ENCODE measurements at places on chromosomes 1 and 21.

GRCh38 chr21:46119144-46119636 lies 21.3 kb downstream of the COL6A2 start:
- DNase-seq: no peak

- DNase-seq: no peak
These were observed 149.3 kb upstream of the TNR start for GRCh38 chr1:175892686-175893085.

DNA sequence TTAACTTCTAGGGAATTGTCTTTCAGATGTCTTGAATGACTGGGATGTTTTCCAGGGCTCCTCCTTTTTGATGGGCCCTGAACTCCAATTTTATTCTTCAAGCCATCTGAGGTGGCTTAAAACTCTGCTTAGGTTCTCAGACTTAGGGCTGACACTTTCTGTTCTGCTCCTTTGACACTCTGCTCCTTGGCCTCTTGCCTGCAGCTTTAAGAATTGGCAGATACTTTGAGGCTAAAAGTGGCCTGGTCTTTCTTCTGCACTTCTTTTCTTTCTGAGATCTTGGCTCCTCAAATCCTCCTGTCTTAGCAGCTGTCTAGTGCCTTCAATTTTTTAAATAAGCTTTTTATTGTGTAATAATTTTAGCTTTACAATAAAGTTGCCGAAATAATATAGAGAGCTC lies 294.6 kb downstream of the RPS6KC1 start:
- no peak for DNase-seq

DNA sequence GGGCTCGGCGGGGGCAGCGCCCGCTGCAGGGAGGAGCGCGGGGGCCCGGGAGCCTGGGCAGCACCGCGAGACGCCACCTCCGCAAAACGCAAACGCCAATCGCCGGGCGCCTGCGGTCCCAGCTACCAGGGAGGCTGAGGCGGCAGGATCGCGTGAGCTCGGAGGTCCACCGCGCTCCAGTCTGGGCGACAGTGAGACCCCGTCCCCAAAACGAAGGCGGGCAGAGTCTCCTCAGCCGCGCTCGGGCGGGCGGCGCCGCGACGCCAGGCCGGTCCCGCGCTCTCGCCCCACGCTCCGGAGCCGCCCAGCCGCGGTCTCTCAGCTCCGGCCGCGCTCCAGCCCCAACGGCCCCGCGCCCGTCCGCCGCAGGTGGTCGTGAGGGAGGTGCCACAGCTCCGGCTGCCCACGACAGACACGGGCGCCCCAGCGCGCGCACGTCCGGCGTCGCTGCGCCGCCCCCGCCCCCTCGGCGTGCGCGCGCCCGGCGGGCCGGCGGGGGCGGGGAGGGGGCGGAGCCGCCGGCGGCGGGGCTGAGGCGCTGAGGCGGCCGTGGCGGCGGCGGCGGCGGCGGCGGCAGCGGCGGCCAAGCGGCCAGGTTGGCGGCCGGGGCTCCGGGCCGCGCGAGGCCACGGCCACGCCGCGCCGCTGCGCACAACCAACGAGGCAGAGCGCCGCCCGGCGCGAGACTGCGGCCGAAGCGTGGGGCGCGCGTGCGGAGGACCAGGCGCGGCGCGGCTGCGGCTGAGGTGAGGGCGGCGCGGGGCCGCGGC lies at the start of gene ADARB1:
TSS of gene ADARB1 (plus strand) at position 533 of the 770 bp plus-strand sequence. CDS start 97,077 bp downstream, outside the sequence.
- DNase-seq: no peak

DNA sequence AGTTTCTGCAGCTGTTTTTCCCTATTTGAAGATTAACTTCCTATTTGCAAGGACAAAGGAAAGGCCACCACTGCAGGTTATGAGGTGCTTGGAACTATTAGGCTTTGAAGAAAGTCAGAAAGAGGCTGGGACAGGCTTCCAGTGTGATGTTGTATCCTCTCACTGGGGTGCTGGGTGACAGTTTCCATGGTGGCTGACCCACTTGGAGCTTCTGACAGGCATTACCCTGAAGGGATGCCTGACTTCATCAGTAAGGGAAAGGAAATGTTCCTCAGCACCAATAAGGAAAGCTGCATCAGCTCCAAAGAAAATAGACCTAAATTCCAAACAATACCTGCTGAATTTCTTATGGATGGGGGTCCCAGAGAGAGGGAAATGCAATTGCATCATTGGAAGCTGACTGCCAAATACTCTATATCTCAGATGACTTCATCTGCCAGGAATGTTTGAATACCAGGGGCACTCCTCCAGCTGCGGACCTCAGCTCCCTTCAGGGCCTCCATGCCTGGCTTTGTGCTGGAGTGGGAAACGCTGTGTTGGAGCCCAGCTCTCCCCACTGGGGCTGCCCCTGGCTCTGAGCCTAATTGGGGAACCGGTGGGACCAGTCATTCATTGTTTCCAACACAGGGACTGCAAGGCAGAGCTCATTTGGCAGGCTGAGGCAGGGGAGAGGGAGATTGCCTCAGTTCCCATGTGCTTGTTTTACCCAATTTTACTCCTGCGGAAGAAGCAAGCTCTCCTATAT lies 76.6 kb downstream of the RGL1 start:
- no peak for DNase-seq

DNA sequence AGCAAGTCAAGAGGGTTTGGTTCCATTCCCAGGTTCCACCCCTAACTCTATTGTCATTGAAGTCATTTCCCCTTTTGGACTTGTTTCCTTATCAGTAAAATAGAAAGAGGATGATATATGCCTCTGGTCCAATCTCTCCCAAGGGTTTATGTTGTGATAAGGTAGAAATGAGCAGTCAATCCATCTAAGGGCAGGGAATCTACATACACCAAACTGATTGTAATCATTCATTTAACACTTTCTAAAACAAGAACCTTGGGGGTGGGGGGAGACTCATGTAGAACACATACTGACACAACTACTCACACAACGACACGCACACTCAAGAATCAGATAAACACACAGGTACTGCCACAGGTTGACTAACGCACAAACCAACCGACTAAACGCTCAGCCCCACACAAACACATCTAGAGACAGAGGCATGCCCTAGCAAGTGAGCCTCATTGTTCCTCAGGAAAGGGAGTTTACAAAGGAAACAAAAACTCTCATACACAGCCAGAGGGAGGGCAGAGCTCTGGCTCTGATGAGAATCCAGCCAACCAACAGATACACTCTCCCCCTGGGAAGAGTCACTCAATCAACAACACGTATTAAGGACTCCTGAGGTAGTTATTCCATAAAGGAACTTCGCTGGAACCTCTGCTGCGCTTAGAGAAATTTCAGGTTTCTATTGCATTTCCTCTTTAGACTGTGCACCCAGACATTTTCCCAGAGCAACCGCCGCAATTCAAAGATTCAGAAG lies 1.0 kb downstream of the F11R start:
- peak; percentile 22 for DNase-seq

DNA sequence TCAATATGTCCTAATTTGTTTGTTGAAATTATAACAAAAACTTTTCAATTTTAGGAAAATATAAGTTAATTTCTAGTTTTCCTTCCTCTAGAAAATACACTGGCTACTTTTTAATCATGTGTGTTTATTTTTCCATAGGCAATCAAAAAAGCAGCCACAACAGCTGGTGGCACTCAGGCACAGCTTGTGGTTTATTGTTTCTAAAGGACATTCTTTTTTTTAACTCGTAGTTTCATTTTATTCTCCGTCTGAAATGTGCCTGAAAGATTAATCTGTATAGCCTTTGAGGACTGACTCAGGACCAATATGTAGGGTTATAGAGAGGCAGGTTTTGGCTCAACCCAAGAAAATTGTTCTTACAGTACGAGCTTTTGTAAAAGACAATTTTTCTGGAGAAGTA lies 20.7 kb upstream of the STX12 start:
- DNase-seq: peak; percentile 9

DNA sequence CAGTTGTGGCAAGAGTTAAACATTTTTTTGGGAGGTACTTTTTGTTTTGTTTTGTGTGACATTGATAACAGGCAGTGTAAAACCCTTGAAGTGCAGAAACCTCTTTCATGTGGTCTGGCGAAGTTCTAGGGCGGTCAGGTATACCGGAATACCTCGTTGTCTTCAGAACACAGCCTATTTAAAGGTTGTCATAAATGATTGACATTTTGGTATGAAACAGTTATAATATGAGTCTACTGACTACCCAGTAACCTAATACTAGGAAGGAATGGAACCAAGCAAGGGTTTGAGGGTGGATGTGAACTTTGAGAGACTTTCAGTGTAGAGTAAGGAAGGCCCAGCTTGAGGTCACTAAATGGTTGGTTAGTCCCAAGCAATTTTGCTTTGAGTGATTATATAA lies 40.5 kb downstream of the PATJ start:
- no peak for DNase-seq

DNA sequence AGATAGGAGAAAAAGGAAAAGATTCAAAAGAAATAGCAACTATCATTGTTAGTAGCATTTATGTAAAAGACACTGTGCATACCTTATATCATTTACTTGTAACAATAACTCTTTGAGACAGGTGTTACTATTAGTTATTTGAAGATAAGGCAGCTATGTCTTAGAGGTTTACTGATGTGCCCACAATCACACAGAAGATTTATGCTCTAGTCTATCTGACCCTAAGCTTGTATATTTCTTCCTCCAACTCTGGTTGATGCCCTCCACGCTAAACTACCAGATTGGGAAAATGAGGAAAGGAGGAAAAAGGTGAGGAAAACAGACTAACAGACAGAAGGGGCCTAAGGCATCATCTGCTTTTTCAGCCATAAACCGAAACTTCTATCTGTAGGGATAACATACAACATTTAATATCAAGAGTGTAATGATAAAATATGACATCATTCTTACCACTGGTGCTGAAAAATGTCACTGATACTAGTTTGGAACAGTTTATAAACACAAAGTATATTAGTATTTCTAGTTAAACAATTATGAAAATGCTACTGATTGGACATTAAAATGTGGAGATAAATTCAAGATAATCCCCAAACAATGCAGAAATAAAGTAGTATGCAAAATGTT lies 5.1 kb downstream of the COLGALT2 start:
- DNase-seq: no peak

DNA sequence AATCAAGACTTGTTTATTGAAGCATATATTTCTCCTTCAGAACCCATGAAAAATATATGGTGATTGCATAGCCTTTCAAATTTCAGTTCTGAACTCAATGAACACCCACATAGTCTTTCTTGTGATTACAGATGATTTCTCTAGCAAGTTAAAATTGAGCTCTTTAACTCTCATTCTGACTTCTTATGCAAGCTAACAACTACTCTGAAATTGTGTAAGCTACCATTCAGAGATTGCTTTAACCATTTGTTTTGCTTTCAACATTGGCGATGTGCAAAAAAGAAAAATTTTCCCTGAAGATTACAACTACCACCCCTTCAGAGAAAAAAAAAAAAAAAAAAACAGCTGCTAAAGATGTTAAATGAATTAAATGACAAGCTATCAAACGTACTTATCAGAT lies 193.9 kb downstream of the DAB1 start:
- DNase-seq: no peak

DNA sequence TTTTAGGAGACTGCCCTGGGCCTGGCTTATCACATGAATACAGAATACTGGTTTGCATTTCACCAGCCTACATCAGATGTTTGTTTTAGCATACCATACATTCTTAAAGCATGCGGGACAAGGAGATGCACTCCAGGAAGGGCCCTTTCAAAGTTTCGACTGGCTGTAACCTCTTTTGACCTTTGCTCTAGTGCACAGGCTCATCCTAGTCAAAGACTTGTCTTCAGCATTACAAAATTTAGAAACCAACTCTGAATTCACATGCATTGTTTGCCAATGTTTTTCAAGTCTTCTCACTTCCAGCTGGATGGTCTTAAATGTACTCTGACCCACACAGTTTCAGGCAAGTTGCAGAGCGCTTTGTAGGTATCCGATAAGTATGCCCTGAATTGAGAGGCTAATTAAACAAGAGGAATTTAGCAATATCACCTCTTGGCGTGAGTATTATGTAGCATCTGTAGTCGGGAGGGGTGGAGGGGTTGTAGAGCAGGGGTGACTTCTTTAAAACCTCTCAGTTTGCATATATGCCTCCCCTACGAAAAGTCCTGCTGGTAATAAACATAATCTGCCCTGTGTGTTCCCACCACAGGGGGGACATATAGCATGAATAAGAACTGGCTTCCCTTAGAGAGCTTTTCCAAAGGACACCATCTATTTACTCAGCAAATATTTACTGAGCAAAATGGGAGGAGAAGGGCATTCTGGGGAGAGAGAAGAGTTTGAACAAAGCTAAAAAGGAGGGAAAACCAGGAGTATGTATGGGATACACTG lies 24.4 kb upstream of the AHCYL1 start:
- DNase-seq: no peak

DNA sequence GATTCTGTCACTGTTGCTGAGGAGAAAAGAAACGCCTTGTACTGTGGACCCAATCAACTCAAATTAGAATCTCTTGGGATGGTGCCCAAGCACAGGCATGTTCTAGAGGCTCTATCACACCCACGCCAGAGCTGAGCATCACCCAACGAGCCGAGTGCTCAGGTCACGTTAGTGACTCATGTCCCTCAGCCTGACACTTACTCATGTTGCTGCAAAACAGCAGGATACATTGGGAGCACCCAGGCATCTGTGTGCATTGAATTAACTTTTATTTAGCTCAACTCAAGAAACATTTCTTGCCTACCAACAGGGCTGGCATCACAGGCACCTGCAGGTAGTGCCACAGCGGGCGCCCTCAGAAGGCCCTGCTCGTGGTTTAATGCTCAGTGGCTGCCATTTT lies 149.8 kb downstream of the ETS2 start:
- no peak for DNase-seq

- DNase-seq: no peak
These were observed 13.2 kb downstream of the NAV1 start for GRCh38 chr1:201551877-201552731.

- DNase-seq: no peak
These were observed 119.8 kb downstream of the PLA2G4A start for GRCh38 chr1:186948535-186948934.

- DNase-seq: no peak
These were observed 5.9 kb downstream of the ARHGEF10L start for GRCh38 chr1:17545356-17545755.

DNA sequence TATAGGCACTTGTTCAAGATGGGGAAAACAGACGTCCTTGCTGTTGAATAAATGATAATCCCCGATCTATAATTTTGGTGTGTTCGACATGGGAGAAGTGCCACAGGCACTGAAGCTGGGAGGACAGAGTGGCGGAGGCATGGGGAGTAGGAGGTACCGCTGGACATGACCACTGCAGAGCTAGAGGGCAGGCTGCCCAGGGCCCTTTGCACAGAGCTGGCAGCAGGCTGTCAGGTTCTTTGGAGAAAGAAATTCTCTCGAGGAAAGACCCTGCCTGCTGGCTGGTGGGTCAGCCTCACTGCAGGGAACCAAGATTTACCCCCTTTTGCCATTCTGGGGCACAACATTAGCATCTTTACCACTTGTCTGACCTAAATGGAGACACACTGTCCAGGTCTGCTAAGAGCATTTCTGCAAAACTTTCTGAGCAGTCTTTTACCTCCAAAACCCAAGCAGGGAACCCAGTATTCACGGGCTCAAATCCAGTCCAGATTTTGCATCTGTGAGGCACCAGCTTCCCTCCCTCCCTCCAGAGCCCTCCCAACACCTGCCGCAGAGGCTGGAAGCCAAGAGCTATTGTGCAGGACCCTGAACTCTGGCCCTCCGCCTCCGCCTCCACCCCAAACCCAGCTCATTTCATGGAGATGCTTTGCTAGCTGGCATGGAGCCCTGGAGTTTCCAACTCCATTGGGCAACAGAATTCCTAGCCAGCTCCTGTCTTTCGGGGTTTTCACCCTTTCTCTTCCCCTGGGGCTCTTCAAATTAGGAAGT lies 142.3 kb downstream of the PLXNA2 start:
- peak; percentile 85 for DNase-seq
